Left renal cortex interstitium (tissue), 4 donors: ENCODE measurements at places on chromosomes 16 and 17. TPM values are rescaled to one million over a fixed set of nuclear protein-coding genes. Genes with fewer than 3 reads are reported as not detected.

Gene TXNDC17
- polyA plus RNA-seq, result 99.1 TPM

Gene GRB7
- 30.0 TPM for polyA plus RNA-seq

Gene HS3ST2
- 0.36 TPM for polyA plus RNA-seq

Gene ARMC5
- polyA plus RNA-seq, result 9.5 TPM

Gene EFCAB5
- 2.3 TPM for polyA plus RNA-seq

Gene SPATA2L
- 8.5 TPM for polyA plus RNA-seq

DNA sequence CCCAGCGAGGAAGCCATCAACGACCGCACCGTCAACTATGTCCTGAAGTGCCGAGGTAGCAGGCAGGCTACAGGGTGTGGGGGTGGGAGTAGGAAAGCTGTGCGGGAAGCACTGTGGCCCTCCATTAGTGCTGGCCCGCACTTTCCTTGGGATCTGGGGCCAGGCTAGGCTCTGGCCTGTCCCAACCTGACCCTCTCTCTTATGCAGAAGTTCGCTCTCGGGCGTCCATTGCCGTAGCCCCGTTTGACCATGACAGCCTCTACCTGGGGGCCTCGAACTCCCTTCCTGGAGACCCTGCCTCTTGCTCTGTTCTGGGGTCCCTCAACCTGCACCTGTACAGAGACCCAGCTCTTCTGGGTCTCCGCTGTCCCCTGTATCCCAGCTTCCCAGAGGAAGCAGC lies 8.6 kb downstream of the PLEKHG4 start:
- no peak for DNase-seq

GRCh38 chr16:80982646-80983045 lies 24.0 kb downstream of the CMC2 start:
- DNase-seq, result no peak

DNA sequence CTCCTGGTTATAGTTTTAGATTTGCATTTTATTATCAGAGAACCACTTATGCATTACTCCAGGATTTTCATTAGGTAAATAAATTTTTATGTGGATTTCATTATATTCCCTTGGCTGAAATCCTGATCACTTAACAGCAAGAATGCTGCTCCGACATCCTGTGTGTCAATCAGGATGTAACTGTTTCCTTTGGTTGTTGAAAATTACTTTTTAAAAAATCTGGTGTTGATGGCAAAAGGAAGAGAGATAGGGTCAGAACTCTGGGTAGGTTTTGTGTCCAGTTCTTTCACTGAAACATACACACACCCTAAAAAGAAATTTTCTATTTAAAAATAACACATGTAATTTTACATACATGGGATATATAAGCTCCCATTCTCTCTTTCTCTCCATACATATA lies 30.9 kb downstream of the ZNF423 start:
- DNase-seq, result no peak

- DNase-seq, result no peak
These were observed 62.4 kb downstream of the CDH11 start for GRCh38 chr16:65059406-65059980.

DNA sequence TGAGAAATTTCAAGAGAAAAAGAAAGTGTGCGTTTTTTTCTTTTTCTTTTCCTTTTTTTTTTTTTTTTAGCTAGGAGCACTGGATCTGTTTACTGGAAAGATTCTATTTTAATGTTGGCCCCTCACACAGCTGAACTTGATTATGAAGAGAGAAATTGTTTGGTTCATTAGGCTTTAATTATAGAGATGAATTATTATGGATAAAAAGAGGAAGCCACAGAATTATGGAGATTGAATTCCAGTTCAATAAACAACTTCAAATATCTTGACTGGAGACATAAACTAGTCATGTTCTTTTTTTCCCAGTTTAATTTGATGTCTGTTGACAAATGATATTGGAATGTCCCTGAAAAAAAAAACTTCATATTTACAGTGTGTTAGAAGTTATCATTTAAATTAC lies 152.0 kb upstream of the HS3ST3A1 start:
- DNase-seq, result no peak

- DNase-seq, result no peak
These were observed 58.7 kb upstream of the LYRM9 start for GRCh38 chr17:27951872-27952271.

GRCh38 chr17:80220054-80220735 lies at the start of the genes SGSH and SLC26A11:
Gene SGSH (minus strand): TSS chr17:80220333. CDS start chr17:80220313, 20 bp downstream.
Gene SLC26A11 (plus strand): TSS chr17:80220427. CDS start chr17:80221561, 1,134 bp downstream.
- DNase-seq, result peak; percentile 46

- no peak for DNase-seq
These were observed 3.2 kb downstream of the DPEP1 start for GRCh38 chr16:89616623-89617022.

- DNase-seq, result no peak
These were observed 1.4 kb downstream of the WWP2 start for GRCh38 chr16:69763599-69763942.

DNA sequence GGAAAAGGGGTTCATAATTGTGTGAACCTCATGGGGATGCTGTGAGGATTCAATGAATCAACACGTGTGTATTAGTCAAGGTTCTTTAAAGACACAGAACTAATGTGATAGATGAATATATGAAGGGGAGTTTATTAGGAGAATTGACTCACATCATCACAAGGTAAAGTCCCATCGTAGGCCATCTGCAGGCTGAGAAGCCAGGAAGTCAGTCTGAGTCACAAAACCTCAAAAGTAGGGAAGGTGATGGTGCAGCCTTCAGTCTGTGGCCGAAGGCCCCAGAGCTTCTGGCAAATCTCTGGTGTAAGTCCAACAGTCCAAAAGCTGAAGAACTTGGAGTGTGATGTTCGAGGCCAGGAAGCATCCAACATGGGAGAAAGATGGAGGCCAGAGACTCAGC lies 413.4 kb downstream of the CDH13 start:
- no peak for DNase-seq

DNA sequence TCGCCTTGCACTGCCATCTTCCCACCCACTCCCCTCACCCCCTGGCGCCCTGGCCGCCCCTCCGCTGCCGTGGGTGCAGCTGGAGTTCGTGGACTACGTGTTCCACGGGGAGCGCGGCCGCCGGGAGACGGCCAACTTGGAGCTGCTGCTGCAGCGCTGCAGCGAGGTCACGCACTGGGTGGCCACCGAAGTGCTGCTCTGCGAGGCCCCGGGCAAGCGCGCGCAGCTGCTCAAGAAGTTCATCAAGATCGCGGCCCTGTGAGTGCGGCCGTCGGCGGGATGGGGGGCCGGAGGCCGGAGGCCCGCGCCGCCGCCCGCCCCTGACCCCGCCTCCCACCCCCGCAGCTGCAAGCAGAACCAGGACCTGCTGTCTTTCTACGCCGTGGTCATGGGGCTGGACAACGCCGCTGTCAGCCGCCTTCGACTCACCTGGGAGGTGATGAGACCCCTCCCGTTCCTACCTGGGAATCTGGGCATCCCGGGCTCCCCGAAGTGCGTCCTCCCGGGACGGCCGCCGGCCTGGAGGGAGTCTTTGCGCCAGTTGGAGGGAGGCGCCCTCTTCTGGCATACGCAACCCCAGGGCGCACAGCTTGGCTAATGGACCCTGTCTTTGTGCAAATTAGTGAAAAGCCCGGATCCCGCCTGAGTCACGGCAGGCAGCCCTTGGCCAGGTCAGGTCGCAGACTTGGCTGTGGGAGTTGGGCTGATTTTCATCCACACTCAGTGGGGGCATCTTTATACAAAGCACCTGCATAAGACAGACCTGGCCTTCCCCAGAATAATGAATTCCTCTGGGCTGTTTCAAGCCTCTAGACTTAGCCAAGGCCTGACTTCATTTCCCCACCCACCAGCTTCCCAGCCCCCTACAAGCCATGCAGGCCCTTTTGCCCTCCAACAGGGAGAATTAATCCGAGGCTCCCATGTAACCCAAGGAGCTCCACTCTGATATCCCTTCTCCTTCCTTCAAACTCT lies 14.3 kb downstream of the RAPGEFL1 start:
- DNase-seq, result peak; percentile 59

DNA sequence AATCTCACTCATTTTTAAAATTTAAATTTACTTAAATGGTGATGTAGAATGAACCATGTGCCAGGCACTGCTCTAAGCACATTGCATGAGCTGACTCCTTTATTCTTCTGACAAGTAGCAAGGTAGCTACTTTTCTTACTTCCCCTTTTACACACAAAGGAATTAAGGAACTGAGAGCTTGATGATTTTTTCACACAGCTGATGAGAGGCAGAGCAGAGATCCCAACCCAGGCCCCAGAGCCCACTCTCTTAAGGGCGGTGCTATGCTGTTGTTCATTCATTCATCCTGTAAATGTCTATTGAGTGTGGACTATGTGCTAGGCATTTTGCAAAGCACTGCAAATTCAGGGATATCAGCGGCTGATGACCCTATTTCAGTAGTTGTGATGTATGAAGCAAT lies 17.9 kb downstream of the SEC14L5 start:
- DNase-seq, result no peak

- DNase-seq, result no peak
These were observed 2.4 kb upstream of the C16orf54 start for GRCh38 chr16:29747947-29748759.

DNA sequence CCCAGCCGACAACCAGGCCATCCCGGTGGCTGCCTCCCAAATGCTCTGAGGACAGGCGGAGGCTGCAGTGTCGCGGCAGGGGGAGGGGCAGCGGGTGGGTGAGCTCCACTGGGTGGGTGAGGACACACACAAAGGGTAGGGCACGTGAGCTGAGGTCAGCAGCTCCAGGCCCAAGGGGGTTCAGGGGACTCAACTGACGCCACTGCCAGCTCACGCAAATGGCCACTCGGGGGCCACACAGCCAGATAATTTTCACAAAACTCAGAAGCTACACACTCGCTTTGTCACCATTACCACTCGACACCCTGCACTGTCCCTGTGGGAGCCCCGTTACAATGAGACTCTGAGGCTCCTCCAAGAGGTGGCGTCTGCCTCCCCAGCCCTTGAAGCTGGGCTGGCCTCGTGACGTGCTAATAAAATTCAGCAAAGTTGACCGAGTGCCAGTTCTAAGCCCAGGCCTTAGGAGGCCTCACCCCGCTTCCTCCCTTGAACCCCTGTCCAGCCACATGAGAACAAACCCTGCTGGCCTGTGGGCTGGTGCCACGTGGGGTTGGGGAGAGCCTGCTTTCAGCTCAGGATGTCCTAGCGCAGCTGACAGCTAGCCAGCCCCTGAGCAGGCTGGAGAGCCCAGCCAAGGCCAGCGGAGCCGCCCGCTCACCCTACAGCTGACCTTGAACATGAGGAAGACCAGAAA lies 56.9 kb downstream of the RMI2 start:
- no peak for DNase-seq

DNA sequence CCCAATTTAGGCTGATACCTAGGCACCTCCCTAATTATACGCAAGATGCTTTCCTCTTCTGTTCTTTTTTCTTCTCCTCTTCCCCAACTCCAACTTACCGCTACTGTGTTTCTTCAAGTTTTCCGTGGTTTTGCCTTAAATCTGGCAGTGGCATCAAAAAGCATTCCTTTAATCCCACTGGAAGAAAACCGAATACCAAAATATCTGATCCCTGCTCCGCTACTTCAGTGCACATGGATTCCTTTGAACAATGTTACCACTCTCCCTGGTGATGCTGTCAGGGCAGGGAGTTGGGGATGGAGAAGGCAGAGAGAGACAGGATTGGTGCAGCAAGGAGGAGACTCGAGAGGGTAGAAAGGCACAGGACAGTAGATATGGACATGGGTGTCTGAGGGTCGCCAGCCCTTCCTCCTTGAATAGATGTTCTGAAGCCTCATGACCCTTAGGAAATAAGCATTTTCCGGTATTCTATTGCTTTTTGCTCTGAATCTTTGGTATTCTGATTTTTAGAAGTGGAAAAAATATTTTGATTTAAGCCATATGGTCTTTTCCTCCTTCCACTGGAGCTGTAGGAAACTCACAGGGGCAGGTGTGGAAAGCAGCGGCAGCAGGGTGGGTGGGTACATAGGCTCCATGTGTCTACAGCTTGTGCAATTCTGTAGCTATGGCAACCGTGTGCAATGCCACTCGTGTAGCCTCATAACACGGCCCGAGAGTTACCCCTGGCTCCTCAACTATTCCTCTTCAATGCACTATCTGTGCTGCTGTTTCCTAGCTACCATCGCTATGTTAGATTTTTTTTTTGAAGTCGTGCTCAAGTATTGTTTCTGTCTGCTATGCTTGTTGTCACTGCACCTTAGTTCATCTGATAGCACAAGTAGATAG lies 32.3 kb upstream of the TANC2 start:
- no peak for DNase-seq

DNA sequence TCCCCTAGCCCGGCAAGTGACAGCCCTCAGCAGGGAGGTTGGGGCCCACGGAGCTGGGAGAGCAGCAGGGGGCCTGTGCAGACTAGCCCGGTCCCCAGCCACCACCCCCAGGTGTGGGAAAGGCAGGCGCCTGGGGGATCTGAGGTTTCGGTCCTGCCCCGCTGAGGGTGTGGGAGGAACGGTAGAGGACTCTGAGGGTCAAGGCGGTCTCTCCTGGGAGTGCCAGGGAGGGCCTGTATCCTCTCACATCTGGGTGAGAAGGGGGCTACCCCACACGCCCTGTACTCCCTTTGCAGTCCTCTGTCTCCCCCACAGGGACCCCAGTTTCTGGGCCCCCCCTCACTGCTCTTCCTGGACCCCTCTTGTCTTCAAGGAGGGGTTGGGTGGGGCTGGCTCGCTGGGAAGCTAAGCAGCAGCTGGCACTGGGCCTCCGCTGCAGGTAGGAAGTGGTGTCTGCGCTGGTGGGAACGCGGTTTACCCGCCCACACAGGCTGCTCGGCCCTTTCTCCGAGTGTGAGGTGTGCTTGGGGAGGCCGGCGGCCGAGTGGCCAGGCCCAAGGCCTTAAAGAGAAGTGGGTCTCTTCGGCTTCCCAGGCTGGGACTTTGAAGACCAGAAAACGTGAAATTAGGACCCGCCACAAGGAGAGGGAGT lies 15.4 kb downstream of the CD7 start:
- DNase-seq, result no peak

GRCh38 chr17:792277-792676 lies 10.1 kb downstream of the MRM3 start:
- DNase-seq, result no peak

DNA sequence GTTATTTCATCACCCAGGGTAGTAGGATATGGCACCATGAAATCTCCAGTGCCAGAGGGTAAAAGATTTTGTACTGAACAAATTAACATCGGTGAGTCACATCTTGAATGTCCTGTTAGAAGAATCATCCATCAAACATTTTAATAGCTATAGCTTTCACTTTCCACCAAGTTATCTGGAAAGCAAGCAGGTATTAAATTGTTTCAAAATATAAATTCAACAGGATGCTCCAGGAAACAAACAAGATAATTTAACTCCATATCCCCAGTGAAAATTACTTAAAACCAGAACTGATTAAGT lies 2.4 kb downstream of the VEZF1 start:
- DNase-seq, result no peak

- no peak for DNase-seq
These were observed 198.8 kb upstream of the CDH5 start for GRCh38 chr16:66167564-66168291.
